Amniotic epithelial cell (primary cell): ENCODE measurements at places on chromosomes 6 and 20.
A peak's percentile ranks its signal among the peaks of the same experiment; 100 is the strongest.

DNA sequence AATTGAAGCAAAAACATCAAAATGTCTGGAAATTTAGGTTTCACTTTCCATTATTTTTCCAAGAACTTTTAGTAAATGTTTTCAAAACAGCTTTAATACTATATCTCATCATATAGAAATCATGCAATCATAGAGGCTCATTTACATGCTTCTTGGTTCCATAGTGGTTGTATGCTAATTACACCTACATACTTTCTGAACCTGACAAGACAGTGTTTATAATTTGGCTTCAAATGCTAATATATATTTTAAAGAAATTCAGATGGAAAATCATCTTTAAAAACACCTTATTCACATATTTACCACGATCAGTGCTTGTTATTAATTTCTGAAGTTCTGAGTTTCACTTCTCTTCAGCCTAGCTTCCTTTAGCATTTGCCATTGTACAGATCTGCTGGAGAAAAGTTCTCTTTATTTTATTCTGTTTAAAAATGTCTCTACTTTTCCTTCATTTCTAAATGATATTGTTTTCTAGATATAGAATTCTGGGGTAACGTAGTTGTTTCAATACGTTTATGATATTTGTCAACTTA lies 89.9 kb downstream of the PLCB1 start:
- DNase-seq: no peak

DNA sequence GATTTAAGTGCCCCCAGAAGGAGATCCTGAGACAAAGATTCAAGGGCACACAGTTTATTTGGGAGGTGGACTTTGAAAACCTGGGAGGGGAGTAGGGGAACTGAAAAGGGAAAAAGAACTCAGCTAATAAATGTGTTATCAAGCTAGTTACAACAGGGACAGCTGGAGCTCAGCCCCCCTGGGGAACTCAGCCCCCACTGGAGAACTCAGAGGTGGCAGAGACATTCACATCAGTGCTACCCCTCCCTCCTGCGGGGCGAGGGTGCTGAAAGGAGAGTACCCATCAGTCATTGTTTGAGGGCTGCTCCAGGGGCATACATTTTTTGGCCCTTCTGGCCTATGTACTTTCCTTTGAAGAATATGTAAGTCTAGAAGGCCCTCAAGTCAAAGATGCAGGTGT lies 101.4 kb downstream of the LRFN2 start:
- no peak for DNase-seq

GRCh38 chr6:139448998-139449610 lies 74.7 kb upstream of the CITED2 start:
- no peak for DNase-seq

DNA sequence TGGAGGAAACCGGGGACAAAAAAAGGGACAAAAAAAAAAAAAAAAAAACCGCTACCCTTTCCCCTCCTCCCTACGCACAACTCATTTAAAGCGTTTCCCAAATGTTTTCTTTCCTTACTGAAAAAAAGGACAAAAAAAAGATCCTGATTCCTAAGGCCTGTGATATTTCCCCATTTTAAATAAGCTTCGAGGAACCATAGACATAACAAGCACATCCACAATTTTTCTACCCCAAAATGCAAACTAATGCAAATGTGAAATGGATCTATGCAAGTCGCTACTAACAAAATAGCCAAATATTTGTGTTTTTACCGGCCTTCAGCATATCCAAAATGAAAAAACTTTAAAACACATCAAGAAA lies 1.4 kb upstream of the ZNF217 start:
- no peak for DNase-seq

DNA sequence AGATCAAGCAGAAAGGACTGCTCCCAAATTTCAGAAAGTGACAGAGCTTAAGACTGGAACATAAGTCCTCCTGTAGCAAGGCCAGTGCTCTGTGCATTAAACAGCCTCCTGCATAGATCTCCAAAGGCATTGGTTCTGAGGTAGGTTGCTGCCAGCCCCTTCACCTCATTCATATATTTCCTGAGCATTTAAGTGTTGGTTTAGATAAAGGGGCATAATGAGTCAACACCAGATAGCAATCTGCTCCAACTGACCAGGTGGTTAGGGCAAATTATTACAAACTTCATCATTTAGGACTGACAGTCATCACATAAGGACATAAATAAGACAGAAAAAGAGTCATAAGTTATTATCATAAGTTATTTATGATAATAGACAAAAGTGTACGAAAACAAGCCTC lies 10.7 kb downstream of the PTPRK start:
- no peak for DNase-seq

DNA sequence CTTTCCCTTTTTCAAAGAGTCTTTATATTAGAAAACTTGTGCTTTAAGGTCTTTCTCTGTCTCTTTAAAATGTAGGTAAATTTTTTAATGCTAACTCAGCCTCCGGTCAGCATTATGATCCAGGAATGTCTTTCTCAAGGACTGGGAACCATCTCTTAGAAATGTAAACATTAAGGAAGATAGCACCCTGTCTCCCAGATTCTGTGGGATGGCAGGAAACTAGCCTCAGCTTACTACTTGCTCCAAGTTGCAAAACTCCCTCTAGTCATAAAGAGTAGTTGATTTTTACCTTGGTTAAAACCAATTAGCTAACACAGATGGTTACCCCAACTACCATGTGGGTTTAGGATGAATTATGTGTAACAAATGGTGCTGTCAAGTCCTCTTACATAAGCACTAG lies 4.7 kb upstream of the TAAR1 start:
- peak; percentile 58 for DNase-seq

- peak; percentile 66 for DNase-seq
Measured at GRCh38 chr6:134002821-134003220, 49.6 kb downstream of the SLC2A12 start.

- DNase-seq: no peak
Measured at GRCh38 chr6:80647156-80647555, 540.7 kb downstream of the BCKDHB start.

DNA sequence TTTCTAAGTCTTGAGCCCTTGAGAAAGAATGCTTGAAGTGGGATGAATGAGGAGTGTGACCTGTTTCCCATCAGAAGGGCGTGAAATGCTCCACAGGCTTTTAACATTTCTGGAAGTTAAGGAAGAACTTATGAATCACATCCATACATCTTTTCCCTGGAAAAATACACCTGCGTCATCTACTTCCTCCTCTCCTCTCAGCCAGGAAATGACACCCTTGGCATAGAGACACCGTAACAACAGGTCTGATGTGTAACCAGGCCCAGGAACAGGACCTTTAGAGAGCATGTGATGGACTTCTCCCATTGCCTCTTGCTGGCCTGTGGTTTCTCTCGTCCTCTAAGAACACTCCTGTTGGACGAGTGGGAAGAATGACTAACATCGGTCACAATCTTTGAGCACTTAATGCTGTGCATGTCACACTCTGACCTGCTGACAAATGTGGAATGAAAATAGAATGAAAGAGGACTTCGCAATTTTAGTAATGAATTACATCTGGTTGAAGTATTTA lies 28.5 kb upstream of the CITED2 start:
- no peak for DNase-seq

GRCh38 chr6:13027207-13027606 lies 301.1 kb downstream of the TBC1D7 start:
- no peak for DNase-seq

DNA sequence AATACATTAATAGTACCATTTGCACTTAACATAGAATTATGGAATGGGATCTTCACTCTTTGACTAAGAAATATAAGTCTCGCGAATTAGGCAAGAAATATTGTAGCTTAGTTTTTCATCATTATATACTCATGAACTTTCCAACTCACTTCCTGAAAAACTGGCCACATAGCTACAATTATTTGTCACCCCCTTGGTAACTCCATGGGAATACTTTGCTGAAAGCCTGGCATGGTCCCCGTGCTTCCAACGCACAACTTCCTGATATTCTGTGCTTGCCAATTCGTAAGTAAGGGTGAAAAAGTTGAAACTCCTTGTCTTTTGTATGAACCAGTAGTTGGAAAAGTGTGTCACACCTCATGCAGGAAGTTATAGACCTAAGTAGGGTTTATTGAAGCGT lies 23.7 kb upstream of the HLA-DQA1 start:
- DNase-seq: no peak

GRCh38 chr6:95629551-95629950 lies 52.2 kb downstream of the MANEA start:
- no peak for DNase-seq

DNA sequence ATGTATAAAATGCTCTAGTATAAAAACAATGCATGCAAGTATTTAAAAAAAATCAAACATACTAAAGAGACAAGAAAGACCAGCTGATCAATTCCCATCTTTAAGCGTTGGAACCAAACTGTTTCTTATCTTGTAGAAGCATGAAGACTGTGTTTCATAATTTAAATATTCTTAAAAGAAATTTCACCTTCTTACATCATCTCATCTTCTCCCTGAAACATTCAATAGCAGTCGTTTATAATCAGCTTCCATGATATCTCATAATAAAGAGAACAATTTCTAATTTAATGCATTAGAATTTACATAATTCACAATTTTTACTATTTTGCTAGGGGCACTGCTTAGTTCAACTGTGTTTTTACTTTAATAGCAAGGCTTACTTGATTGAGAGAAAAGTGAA lies 468.1 kb upstream of the MARCKS start:
- no peak for DNase-seq

GRCh38 chr6:136593748-136594490 lies 43.7 kb upstream of the MAP7 start:
- DNase-seq: peak; percentile 100

- no peak for DNase-seq
Measured at GRCh38 chr20:60262967-60263603, 304.9 kb downstream of the CDH26 start.

GRCh38 chr6:133977983-133978895 lies 25.2 kb downstream of the TBPL1 start:
- peak; percentile 82 for DNase-seq

DNA sequence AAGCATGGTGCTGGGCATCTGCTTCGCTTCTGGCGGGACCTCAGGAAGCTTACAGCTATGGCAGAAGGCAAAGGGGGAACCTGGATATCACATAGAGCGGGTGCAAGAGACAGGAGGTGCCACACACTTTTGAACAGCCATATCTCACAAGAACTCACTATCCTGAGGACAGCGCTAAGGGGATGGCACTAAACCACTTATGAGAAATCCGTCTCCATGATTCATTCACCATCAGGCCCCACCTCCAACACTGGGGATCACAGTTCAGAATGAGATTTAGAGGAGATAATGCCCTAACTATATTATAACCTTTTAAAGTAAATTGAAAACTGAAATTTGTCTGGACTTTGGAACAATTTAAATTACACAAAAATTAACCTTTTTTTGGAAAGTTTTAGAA lies 37.8 kb upstream of the SUMO4 start:
- DNase-seq: peak; percentile 35

- DNase-seq: peak; percentile 91
Measured at GRCh38 chr6:41939848-41940758, 1.5 kb downstream of the CCND3 start.

- DNase-seq: no peak
Measured at GRCh38 chr6:100968949-100969348, 87.8 kb upstream of the ASCC3 start.
